ENCODE measurements at places on chromosomes 12 and 14. TPM values are rescaled to one million over a fixed set of nuclear protein-coding genes. Genes with fewer than 3 reads are reported as not detected.

- DNase-seq, result no peak
These were observed 239.7 kb downstream of the TRHDE start for GRCh38 chr12:72511906-72512305.

DNA sequence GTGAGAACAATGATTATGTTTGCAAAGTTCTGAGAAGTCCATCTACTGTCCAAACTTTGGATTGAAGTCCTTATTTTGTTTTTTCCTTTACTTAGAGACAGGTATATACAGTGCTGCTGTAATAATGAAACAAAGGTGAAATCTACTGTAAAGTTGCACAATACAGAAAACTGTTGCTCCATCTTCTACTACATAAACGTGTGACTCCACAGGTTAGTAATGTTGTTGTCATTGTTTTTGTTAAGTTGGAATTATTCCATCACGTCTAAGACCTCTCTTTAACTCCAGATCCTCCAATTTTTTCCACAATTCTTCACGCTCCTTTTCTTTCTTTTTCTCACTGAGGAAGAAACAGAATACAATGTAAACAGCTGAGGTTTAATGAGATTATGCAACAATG, 57.0 kb upstream of the GPHB5 start:
- no peak for DNase-seq

GRCh38 chr14:75069811-75070145, 337 bp downstream of the ZC2HC1C start:
- DNase-seq, result no peak

GRCh38 chr12:92717202-92717601, 14.4 kb downstream of the PLEKHG7 start:
- peak; percentile 73 for DNase-seq

DNA sequence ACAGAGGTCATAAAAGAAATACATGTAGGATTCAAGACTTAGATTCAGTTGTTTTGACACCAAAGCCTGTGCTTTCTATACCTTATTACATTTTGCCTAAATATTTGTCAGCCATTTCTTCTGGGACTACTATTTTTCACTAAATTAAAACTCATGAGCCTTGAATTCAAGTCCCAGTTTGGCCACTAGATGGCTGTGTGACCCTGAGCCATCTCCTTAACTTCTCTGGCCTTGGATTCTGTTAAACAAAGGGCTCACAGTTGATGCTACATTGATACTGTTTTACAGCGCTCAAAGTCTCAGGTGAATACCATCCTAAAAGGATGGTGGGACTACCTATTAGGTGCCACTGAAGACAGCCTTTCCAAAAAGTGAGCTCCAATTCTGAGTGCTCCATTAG, 39.6 kb upstream of the CCDC198 start:
- peak; percentile 1 for DNase-seq

DNA sequence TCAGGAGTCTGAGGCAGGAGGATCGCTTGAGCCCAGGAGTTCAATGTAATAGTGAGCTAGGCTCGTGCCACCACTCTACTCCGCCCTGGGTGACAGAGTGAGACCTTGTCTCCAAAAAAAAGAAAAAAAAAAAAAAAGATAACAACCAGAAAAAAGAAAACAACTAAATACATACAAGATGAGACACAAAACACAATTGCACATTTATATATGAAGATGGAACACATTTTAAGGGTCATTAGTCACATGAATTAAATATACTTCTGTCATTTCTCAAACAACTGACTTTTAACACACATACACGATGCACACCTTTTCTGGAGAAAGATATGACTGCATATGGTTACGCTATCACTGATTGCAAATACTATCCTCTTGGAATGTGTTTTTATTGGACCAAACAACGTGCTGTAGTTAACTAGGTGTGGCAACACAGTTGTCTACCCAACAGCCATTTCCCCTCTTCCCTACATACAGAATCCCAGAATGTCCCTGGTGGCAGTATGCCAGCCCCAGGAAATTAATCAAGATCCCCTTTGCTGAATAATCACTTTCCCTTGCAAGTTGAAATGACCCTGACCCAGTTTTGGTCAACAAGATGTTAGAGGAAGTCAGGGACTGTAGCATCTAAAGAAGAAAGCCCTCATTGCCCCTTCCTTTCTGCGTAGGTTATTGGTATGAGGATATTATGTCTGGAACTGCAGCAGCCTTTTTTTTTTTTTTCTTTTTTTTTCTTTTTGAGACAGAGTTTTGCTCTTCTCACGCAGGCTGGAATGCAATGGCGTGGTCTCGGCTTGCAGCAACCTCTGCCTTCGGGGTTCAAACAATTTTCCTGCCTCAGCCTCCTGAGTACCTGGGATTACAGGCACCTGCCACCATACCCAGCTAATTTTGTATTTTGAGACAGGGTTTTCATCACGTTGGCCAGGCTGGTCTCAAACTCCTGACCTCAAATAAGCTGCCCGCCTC, 5.6 kb upstream of the MYL6B start:
- no peak for DNase-seq

GRCh38 chr12:121170611-121171260, 38.1 kb downstream of the P2RX7 start:
- DNase-seq, result peak; percentile 58

- peak; percentile 36 for DNase-seq
These were observed 622 bp downstream of the TECPR2 start for GRCh38 chr14:102363182-102363943.

DNA sequence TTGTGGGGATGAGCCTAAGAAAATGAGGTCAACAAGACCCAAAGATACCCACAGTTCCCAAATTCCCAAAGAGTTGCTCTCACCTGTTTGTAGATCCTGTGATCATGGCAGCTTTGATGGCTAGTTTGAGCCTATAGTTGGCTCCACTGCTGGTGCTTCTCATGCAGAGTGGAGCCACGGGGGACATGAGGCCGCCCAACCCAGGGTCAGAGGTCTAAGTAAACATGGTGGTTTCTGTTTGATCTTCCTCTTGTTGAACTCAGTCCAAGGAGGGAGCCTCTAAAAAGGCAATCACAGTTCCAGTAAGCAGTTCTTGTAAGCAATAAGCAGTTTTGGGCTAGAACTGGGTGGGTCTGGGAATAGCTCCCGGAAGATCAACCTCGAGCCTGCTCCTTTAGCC, 125.6 kb upstream of the DHRS4 start:
- DNase-seq, result no peak

DNA sequence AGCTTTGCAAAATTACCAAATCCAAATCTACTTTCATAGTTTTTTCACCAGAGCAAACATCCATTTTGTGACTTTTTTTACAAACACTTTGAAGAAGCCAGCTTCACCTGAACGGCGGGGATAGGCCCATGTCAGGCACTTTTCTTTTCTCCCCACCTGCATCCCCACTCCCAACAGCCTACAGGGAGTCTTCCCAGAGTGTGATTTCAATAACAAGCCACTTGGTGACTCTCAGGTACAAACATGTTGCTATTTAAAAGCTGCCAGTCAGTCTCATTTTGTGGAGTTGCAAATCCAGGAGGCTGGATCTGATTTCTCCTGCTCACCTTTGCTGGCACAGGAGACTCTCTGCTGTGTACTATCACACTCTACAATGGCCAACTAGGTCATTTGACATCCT, 285.5 kb downstream of the KCNH5 start:
- DNase-seq, result no peak

DNA sequence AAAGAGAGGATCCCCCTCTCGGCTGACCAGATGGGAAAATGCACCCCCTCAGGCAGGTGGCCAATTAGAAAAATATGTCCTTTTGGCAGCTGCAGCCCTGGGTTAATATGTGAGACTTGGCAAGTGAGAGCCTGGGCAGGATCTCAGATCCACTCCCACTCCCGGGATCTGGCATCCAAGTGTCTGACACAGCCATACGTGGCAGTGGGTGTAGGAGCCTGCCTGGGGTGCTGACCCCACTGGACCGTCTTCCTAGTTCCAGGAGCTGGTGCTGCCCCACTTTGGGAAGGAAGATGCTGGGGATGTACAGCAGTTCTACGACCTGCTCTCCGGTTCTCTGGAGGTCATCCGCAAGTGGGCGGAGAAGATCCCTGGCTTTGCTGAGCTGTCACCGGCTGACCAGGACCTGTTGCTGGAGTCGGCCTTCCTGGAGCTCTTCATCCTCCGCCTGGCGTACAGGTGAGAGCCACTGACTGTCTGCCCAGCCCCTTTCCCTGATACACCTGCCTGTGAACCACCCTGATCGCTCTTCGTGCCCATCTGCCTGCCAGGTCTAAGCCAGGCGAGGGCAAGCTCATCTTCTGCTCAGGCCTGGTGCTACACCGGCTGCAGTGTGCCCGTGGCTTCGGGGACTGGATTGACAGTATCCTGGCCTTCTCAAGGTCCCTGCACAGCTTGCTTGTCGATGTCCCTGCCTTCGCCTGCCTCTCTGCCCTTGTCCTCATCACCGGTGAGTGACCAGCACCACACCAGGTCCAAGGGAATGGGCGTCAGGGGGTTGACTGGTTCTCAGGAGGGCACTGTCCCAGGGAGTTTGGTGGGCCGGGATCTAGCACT, 5.8 kb downstream of the NR4A1 start:
- no peak for DNase-seq

DNA sequence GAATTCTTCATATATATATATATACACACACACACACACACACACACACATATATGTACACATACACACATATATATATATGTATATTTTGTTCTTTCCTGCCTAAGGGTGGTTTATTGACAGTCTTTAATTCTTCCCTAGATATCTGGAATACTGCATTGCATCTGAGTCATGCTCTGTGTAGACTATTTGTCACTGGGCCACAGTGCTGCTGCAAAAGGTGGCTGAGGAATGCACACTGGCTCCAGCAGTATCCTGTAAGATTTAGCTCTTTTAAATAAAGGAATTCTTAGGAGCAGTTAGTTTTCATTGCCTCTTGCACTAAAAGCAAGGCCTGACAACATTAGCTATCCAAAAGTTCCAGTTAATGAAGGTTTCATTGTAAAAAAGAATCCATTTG, 200.9 kb downstream of the APAF1 start:
- DNase-seq, result no peak

GRCh38 chr14:60681271-60681670, 32.0 kb upstream of the SIX1 start:
- DNase-seq, result no peak

DNA sequence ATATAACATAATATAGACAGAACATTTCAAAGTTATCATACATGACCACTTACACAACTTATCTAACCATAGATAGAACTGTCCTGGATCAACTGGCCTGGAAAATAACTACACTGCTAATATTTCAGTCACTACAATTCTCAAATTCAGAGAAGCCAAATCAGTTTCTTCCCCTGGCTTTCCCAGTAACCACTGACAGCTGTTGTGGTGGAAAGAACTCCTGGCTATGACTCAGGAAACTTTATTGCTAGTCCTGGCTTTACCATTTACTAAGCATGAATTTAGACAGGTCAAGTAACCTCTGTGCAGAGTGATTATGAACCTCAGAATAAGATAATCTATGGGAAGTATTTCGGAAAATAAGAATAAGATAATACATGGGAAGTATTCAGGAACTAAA, 244.9 kb upstream of the DIO2 start:
- DNase-seq, result peak; percentile 91

- peak; percentile 57 for DNase-seq
These were observed 3.8 kb downstream of the GALNT16 start for GRCh38 chr14:69263771-69264170.

GRCh38 chr14:103533137-103533998, 4.4 kb downstream of the TRMT61A start:
- no peak for DNase-seq

DNA sequence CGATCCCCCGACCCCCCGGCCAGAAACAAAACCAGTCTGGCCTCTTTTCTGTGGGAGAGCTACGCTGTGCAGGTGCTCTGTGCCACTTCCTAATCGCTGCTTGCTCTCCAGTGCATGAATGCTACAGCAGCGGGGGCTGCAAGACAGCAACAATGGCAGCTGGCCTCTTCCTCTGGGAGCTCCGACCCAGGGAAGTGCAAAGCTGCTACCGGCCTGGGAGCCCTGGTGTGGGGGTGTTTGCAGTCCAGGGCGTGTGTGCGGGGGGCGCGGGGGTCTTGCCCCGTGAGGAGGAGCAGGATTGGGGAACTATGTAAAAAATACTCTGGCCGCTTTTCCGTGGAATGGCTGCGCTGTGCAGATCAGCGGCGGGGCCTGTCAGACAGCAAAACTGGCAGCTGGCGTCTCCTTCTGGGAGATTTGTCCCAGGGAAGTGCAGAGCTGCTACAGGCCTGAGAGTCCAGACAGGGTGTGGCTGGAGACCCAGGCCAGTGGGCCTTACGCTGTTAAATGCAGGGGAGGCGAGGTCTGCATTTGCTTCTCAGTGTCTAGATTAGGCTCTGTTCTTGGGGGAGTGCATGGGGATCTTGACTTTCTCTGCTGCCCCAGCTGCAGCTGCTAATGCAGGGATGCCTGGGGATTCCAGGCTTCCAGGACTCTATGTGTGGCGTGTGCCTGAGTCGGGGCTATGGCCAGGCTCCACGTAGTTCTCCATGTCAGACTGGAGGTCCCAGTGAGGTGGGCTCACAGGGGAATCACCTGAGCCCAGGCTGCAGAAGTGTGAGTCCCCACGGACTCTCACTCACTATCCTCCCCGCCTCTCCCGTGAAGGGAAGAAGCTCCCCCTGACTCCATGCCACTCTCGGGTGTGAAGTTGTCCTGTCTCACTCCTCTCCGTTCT, 344.5 kb downstream of the AEBP2 start:
- no peak for DNase-seq

- DNase-seq, result no peak
These were observed 171.4 kb downstream of the KIF26A start for GRCh38 chr14:104309657-104310369.

- DNase-seq, result no peak
These were observed 109.5 kb downstream of the UNC79 start for GRCh38 chr14:93540235-93540634.

GRCh38 chr14:96538990-96539317, 36.8 kb downstream of the PAPOLA start:
- DNase-seq, result no peak

DNA sequence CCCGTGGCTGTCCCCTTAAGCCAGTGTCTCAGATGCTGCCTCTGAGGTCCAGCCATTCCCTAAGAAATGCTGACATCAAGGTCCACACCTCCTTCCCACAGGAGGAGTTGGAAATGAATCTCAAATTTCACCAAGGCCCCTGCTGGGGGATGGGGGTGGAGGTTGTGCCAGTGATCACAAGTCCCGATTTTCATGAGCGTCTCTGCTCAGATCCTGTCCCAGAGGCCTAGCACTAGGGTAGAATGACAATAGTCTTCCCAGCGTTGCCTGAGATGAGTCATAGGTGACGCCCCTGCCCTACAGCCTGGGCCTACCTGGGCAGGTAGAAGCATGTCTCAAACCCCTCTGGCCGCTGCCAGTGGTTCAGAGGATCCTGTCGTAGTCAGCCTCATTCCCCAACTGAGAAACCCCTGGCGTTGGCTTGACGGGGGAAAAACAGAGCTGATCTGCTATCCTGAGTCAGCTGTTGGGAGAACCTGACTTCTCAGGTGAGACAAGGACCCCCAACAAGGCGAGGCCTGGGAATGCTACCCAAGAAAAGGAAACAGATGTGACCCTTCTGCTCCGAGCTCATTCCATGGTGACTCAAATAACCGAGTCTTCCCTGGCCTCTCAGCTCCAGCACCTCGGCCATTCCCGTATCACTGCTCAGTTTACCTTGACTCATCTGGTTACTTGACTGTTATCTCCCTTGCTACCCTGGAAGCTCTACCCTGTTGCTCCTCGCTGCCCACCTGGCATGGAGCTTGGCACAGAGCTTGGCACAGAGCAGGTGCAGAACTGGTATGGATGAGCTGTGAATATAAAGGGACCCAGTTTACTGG, 21.8 kb upstream of the SPPL3 start:
- no peak for DNase-seq

CLEC7A gene
- not detected for total RNA-seq

SLC17A8 gene
- not detected for total RNA-seq

IL22 gene
- not detected for total RNA-seq

MDM2 gene
- total RNA-seq, result 113 TPM

C1RL gene
- total RNA-seq, result 17.9 TPM

All from LHCN-M2 (cell line).